ENCODE measurements at places on chromosomes 5 and 9.
A peak's percentile ranks its signal among the peaks of the same experiment; 100 is the strongest.

DNA sequence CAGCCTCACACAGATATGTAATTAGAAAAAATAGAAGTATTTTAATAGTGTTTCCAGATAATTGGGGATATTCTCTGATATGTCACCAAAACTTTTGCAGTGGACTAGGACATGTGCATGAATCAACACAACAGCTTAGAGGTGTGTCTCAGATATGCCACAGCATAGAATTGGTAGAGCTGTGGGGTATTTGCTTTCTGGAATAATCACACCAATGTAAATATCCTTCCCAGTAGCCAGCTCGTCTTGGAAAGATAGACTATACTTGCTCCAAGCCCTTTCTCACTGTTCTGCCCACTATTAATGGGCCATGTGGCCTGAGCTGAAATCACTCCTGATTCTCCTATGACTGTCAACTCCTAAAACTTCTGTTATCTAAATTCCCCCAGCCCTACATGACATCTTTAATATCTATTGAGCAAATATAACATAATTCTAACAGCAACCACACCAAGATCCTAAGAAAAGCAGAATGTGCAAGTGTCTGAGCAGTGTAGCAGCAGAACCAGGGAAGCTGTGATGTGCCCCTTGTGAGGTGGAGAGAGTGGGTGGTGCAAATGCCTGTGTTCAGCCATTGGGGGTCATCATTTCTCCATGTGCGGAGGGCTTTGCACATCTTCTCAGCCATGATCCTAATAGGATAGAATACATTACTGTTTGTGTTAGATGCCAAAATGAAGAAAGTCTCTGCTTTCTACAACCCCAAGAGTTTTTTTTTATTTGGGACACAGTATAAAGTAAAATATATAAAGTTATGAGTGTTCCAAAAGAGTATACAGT is 65.0 kb downstream of the MELK start:
- DNase-seq = no peak

GRCh38 chr9:98958271-98958984 is 14.7 kb downstream of the COL15A1 start:
- peak; percentile 79 for DNase-seq

- DNase-seq = no peak
Measured at GRCh38 chr5:82338771-82339373, 60.7 kb upstream of the RPS23 start.

DNA sequence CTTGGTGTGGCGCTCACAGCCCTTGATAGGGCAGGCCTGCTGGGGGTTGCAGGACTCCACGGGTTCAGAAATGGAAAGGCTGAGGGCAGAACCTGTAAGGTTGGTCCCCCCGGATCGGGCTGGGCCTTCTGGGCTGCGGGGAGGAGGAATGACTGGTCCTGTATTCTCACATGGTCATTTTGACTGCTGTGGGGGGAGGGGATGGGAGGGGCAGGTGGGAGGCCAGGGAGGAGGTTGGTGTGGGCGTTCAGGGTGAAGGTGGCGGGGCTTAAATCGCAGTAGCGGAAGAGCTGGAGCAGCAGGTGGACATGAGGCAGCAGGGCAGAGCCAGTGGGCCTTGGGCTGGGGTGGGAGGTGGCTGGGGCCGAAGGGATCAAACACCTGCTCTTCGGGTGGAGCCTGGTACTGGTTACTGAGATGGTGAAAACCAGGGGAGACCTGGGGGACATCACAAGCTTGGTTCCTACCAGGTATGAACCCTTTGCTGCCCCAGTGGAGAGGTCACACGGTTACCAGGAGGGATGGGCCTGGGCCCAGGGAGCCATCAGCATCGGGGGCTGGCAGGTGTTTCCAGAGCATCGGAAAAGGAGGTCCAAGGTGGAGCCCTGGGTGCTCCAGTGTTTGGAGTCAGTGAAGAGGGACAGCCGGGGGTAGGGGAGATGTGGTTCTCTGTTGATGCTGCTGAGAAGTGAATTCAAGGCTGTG is 1.8 kb downstream of the MRPS2 start:
- DNase-seq = no peak

DNA sequence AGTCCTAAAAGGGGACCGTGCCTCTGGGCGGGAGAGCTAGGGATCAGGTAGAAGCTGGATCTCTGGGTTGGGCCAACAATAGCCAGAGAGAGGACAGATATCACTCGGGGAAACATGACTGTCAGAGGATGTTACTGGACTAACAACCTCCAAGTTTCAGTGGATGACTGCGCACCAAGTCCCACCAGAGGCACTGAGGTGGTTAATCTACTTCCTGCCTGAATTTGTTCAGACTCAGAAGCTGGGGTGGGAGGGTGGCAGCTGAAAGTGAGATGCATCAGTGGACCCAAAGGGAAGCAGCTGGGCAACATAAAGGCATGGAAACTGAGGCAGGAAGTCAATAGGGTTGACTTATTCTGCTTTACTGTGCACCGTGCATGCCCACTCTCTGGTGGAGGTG is 130.1 kb upstream of the SLC44A1 start:
- DNase-seq = no peak

GRCh38 chr5:71934322-71934721 is 173.0 kb upstream of the MAP1B start:
- no peak for DNase-seq

- no peak for DNase-seq
Measured at GRCh38 chr5:9903801-9904200, 273.6 kb upstream of the TAS2R1 start.

DNA sequence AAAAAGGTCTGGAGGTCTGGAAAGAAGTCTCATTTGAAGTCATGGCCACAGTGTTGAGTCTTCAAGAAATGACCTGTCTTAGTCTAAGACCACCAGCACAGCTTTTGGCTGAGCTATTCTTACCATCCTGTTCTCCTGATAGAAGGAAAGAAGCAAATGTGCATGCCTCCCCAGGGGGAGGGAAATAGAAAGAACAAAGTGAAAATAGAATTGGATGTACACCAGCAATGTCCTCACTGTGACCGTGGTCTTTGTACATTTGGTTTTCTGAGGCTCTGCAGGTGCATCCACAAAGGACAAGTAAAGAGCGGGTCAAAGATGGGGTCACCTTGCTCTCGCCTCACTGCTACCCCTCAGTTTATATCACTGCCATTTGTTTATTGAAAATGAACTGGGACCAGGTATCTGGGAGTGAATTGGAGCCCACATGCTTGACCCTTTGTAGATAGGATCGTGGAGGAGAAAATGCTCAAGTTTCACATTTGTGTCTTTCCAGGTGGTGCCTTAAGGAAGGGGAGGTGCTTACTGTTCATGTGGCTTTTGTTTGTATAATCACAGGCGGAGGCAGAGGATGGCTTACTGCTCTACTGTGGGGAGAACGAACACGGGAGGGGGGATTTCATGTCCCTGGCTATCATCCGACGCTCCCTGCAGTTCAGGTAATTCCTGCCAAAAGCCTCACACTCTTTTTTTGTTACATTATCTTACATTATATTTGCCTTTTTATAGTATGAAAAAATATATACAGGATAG is 147.8 kb downstream of the LIFR start:
- DNase-seq = no peak

GRCh38 chr9:28121366-28121765 is 548.1 kb upstream of the C9orf72 start:
- no peak for DNase-seq

GRCh38 chr5:180153099-180153498 is 55.9 kb downstream of the RASGEF1C start:
- no peak for DNase-seq

- DNase-seq = no peak
Measured at GRCh38 chr5:148455185-148455584, 71.4 kb downstream of the FBXO38 start.

DNA sequence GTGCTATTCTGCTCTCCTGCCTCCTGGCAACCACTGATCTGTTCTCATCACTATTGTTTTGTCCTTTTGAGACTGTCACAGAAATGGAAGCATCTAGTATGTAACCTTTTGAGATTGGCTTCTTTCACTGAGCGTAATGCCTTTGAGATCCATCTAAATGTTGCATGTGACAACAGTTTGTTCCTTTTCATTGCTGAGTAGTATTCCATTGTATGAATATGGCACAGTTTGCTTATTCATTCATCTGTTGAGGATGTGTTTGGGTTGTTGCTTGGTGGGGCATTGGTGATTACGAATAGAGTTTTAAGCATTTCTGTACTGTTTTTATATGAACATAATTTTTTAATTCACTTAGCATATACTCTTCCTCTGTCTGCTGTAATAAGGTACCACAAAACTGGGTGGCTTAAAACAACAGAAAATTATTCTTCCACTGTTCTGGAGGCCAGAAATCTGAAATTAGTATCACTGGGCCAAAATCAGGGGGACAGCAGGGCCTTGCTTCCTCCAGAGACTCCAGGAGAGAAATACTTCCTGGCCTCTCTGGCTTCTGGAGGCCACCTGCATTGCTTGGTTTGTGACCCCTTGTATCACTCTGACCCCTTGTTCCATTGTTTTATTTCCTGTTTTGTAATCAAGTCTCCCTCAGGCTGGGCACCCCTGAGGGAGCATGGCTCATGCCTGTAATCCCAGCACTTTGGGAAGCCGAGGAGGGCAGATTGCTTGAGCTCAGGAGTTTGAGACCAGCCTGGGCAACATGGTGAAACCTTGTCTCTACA is 53.0 kb downstream of the EXOSC2 start:
- no peak for DNase-seq

DNA sequence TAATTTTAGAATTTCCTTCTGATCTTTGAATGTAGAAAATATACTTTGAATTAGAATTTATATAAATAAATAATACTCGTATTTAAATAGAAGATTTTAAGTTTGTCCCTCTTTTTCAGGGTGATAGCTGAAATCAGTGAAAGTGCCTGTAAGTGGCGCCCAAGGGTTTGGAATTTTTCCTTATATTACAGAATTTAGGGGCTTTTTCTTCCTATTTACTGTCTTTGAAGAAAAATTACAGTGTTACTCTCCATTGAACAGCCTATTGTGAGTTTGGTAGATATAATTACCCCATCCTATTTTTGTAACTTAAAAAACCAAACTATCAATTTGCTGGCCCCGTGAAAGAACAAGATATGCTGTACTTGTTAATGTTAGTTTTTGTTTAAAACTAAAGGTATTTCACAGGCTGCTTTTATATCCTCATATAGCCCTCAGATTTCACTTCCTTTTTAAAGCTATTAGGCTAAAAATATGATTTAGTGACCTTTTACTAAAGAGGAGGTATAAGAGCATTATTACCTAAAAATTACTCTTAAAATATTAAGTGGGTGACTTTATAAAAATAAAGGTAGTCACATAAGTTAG is 3.2 kb downstream of the MAP3K1 start:
- no peak for DNase-seq

GRCh38 chr5:94893412-94894135 is 275.1 kb downstream of the SLF1 start:
- peak; percentile 14 for DNase-seq

- DNase-seq = peak; percentile 99
Measured at GRCh38 chr9:120583958-120584369, 4.0 kb upstream of the CDK5RAP2 start.

- DNase-seq = no peak
Measured at GRCh38 chr5:133926489-133927299, 41.7 kb downstream of the C5orf15 start.

DNA sequence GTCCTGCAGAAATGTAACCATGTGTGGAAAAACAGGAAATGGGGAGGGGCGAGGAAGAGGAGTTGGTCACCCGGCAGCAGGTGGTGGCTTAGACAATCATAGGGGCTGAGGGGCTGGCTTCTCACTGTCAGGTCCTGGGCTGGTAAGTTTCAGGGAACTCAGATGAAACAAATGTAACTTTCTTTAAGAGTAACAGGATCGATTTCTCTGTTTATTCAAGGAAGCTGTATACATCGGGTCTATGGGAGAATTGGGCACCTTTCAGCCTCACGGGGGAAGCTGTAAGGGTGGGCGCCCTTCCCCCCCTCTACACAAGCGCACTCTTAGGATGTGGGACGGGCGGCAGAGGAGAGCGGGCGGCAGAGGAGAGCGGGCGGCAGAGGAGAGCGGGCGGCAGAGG is 104.3 kb upstream of the SIMC1 start:
- no peak for DNase-seq

DNA sequence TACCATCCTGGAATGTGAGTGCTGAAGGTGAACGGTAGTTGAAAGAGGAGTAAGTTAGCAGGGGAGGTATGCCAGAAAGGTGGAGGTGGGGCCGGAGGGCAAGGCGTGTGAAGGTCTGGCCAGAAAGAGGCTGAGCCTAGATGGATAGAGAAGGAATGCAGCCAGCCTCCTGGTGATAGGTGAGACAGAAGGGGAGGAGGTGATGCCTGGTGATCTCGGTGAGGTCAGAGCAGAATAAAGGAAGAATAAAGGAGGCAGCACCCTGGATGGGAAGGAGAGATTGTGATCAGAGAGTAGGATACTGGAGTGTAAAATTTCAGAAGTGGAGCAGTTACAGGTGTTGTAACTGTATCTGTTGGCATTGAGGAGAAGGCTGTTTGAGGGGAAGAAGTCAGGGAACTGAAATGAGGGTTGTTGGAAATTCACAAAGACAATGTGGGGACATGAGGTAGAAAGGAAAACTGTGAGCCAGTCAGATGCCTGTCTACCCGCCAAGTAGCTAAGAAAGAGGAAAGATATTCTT is 2.0 kb downstream of the GNG10 start:
- no peak for DNase-seq

GRCh38 chr5:132017738-132018625 is 6.5 kb upstream of the ACSL6 start:
- DNase-seq = no peak

DNA sequence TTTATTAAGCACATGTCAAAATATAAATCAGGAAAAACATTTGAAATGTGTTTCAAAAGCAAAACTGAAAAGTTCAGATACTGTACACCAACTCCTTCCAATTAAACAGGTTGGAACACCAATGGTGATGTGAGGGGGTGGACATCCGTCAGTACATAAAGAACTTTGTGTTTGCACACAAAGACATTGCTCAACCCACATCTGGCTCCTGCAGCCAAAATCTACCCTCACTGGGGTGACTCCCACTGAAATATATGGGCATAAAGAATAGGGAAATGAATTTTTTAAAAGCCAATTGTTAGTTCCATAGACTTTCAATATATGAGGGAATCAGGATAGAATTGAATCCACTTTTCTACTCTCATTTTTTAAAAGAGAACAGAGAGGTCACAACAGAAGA is 63.9 kb downstream of the MEGF9 start:
- peak; percentile 73 for DNase-seq

- no peak for DNase-seq
Measured at GRCh38 chr5:71693828-71694427, 25.1 kb upstream of the CARTPT start.

GRCh38 chr5:52707616-52708015 is 80.1 kb upstream of the ITGA1 start:
- DNase-seq = no peak

- DNase-seq = no peak
Measured at GRCh38 chr5:125142458-125142857, 396.0 kb upstream of the ZNF608 start.

GRCh38 chr5:159539678-159540077 is 209.4 kb upstream of the IL12B start:
- DNase-seq = no peak

Measured in COLO829 (cell line).